Activated B cell treated with CpG ODN at 0.5 μM for 24 hours (primary cell): ENCODE measurements at places on chromosomes 2 and 18. TPM values are rescaled to one million over a fixed set of nuclear protein-coding genes. Genes with fewer than 3 reads are reported as not detected.

GRCh38 chr18:22020867-22021370 lies 148.5 kb upstream of the GATA6 start:
- DNase-seq, result no peak

DNA sequence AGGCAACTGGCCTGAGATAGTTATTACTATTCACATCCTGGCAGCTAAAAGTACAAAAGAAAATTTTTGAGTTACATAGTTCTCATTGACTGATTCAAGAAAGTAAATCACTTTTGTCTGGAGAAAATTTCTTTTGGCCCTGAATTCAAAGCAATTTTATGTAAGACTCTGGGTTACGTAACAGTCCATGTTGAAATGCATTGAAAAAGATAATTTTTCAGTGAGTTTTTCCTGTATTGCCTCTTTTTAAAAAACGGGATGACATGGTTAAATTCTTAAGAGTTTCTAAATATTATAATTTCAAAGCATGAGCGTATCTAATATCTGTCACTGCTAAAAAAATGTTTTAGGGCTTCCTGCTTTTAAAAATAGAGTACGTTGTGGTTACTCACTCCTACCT lies 72.7 kb downstream of the ANKRD12 start:
- no peak for DNase-seq

GRCh38 chr2:55880416-55881143 lies 43.0 kb downstream of the EFEMP1 start:
- no peak for DNase-seq

The IL1B gene
- 0.53 and 0.71 TPM in 2 replicates for total RNA-seq

The MGAT5 gene
- total RNA-seq, result 66.7 and 69.0 TPM in 2 replicates

The DNAJC5G gene
- total RNA-seq, result not detected in 2 replicates
